Daoy (cell line): ENCODE measurements at places on chromosomes 11 and 22.
A peak's percentile ranks its signal among the peaks of the same experiment; 100 is the strongest.

GRCh38 chr11:69429716-69430491 lies 51.6 kb upstream of the LINC01488 start:
- no peak for DNase-seq

- no peak for DNase-seq
Observed at GRCh38 chr11:122786896-122787295, 51.4 kb upstream of the CRTAM start.

DNA sequence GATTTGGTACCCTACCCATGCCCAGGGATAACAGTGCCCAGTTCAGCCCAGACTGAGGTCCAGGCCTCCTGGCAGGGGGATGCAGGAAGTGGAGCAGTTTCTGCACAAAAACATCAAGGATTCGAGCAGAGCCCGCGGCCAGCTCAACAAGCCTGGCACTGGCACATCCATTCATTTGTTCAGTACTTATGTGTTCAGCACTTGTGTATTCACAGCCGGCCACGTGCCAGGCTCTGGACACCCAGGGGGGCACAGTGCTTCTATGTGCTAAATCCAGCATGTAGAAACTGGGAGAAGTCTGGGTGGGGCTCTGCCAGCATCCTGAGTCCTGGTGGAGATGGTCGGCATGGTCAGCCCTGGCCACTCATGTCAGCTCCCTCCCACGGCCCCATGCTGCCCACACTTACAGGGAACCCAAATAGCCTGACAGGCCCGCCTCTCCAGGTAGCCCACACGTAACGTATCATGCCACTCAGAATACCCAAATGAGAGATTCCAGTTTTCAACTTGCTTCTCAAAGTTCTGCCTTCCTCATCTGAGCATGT lies 28.5 kb downstream of the LINC01488 start:
- no peak for DNase-seq

- no peak for DNase-seq
Observed at GRCh38 chr22:28239941-28240340, 320.9 kb upstream of the PITPNB start.

GRCh38 chr22:23841292-23841691 lies 2.5 kb upstream of the DERL3 start:
- DNase-seq, result no peak

DNA sequence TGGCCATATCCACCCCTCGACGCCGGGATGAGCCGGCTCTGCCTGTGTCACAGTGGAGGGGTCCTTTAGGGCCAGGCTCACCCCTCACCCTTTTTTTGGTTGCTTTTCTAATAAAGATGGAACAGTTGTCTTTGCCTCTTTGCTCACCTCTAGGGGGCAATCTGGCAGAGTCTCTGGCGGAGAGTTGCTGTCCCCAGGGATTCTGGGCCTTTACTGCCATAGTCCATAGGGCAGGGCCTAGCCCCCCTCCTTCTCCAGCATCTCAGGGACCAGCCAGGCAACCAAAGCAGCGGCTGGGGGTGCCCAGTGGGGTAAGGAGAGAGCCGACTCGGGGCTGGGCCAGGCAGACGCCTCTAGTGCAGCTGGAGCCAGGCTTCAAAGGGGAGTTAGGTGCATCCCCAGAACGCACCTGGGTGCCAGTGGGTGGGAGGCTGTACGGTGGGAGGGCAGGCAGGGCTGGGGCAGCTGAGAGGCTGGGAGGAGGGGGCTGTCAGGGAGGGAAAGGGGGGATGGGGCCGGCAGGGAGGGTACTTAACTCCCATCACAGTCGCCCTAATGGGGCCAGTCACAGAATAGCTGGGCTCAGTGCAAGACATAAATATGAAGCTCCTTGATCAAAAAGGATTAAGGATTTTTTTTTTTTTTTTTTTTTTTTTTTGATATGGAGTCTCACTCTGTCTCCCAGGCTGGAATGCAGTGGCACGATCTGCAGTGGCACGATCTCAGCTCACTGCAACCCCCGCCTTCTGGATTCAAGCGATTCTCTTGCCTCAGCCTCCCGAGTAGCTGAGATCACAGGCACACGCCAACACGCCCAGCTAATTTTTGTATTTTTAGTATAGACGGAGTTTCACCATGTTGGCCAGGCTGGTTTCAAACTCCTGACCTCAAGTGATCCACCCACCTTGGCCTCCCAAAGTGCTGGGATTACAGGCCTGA lies 2.5 kb upstream of the SUSD2 start:
- no peak for DNase-seq

DNA sequence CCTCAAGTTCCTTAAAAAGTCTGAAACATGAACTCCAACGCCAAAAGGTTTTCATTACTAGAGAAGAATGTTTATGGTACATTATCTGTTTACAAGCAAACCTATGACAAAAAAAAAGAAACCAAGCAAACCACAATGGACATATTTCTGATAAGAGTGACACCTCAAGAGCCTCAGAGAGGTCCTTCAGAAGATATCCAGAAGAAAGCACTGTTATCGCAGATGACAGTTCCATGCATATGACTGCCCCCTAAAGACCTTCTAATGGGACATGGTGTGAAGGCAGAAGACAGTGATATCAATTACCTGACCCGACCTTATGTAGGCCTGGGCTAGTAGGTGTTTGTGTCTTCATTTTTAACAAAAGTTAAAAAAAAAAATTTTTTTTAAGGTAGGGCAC lies 3.1 kb downstream of the HDHD5 start:
- DNase-seq, result no peak

DNA sequence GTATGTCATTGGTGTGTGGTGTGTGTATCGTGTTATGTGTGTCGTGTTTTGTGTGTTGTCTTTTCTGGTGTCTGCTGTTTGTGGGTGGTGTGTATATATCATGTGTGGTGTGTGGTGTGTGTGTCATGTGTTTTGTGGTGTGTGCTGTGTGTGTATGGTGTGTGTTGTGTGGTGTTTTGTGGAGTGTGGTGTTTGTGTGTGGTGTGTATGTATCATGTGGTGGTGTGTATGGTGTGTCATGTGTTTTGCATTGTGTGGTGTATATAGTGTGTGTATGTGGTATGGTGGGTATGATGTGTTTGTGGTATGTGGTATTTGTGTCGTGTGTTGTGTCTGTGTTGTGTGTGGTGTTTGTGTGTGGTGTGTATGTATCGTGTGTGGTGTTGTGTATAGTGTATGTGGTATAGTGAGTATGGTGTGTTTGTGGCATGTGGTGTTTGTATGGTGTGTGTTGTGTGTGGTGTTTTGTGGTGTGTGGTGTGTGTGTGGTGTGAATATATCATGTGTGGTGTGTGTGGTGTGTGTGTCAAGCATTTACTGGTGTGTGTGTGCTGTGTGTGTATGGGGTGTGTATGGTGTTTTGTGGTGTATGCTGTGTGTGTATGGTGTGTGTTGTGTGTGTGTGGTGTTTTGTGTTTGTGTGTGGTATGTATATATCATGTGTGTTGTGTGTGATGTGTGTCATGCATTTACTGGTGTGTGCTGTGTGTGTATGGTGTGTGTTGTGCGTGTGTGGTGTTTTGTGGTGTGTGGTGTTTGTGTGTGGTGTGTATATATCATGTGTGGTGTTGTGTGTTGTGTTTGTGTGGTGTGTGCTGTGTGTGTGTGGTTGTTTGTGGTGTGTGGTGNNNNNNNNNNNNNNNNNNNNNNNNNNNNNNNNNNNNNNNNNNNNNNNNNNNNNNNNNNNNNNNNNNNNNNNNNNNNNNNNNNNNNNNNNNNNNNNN lies 12.7 kb downstream of the PIM3 start:
- DNase-seq, result peak; percentile 12

DNA sequence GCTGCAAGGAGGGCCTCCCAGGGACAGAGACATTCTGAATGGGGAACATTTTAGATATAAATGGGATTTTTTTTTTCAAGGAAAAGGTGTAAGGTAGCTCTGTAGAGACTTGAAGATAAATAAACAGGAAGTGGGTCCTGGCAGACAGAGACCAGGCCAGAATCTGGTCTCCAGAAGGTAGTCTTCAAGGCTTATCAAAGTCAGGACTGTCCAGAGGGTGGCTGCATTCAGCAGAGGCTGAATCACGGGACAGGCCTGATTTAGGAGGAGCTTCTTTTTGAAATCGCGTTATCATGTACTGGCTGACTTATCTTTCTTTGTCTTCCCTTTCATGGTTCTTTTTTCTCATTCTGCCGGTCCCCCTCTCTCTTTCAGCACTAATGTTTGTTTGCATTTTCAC lies 542.9 kb downstream of the NTM start:
- no peak for DNase-seq

DNA sequence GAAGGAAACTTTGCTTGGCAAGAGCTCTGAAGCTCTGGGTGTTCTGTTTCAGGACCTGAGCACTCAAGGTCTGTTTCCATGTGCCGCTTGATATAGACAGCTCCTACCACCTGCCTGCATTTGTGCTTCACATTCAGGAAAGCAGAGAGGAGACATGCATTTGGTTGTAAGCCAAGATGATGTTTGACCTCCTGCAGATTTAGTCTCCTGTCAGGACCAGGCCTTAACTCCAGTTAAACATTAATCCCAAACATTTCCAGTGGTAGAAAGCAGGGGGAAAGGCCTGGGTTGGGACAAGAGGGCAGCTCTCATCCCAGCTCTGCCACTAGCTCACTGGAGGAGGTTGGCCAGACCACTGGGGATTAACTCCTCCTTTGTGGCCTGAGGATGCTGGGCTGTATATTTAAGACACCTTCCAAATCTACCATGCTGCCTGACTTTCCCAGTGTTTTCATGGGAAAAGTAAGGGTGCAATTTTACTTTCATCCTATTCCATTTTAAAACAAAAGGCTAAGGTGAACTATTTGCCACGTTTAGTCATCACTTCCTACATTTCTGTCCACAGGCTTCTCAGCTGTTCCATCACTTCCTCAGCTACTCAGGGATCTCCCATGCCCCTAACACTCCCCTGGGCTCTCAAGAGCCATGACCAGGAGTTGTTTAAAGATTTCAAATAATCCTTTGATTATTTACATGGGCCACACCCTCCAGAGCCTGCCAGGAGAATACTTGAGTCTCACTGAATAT lies 80.9 kb downstream of the INSC start:
- no peak for DNase-seq

DNA sequence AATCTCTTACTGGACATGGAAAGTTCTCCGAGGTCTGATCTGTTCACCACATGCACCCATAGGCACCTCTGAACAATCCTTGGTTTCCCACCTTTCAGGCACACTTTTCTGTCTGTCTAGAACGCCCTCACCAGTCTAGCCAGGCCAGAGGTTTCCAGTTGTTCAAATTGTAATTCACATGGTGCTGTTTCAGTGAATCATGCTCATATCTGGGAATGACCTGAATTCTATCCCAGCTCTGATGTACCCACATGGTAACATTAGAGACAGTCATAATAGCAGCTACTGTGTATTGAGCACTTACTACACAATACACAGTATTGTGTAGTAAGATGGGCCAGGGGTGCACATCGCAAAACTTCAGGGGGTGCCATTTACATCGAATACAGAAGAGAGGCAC lies 138.2 kb downstream of the COMMD9 start:
- DNase-seq, result peak; percentile 51

- DNase-seq, result peak; percentile 46
Observed at GRCh38 chr11:95364324-95365295, 133.6 kb upstream of the SESN3 start.

DNA sequence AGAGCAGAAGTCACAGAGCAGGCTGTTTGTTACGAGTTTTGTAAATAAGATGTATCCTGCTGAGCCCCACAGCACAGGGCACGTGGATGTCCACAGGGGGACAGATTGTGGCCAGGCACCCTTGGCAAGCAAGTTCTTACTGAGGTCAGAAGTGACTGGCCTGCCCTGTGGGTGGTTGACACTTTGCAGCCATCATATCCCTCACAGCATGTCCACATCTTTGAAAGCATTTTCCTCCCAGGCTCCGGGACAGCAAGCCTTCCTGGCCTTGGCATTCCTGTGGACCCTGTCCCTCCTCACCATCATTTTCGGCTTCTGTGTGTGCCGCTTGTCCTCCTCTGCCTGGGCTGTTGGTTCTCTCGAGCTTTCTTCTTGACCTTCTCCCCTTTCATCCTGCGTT lies 189.5 kb downstream of the TBC1D22A start:
- DNase-seq, result no peak

- peak; percentile 98 for DNase-seq
Observed at GRCh38 chr22:36329254-36330078, 58.3 kb downstream of the MYH9 start.

DNA sequence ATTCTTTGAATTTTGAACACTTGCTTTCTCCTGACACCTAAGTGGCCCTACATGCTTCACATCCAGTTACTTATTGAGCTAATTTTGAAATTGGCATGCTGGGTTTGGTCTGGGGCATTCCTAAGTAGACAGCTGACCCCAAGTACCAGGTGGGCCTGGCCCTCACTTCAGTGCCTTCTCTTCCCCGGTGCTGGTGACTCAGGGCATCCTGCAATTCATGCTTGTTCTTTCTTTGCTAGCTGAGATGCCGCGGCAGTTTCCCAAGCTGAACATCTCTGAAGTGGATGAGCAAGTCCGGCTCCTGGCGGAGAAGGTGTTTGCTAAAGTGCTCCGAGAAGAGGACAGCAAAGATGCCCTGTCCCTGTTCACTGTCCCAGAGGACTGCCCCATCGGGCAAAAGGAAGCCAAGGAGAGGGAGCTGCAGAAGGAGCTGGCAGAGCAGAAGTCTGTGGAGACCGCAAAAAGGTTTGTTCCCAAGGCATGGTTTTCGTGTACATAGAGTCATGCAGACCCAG lies 6.3 kb downstream of the AMPD3 start:
- no peak for DNase-seq

GRCh38 chr22:50303848-50304527 lies 3.5 kb downstream of the PLXNB2 start:
- peak; percentile 30 for DNase-seq

- DNase-seq, result peak; percentile 27
Observed at GRCh38 chr11:1447845-1448825, 38.4 kb downstream of the MOB2 start.

GRCh38 chr11:69305885-69306540 lies 12.1 kb downstream of the MYEOV start:
- DNase-seq, result no peak

DNA sequence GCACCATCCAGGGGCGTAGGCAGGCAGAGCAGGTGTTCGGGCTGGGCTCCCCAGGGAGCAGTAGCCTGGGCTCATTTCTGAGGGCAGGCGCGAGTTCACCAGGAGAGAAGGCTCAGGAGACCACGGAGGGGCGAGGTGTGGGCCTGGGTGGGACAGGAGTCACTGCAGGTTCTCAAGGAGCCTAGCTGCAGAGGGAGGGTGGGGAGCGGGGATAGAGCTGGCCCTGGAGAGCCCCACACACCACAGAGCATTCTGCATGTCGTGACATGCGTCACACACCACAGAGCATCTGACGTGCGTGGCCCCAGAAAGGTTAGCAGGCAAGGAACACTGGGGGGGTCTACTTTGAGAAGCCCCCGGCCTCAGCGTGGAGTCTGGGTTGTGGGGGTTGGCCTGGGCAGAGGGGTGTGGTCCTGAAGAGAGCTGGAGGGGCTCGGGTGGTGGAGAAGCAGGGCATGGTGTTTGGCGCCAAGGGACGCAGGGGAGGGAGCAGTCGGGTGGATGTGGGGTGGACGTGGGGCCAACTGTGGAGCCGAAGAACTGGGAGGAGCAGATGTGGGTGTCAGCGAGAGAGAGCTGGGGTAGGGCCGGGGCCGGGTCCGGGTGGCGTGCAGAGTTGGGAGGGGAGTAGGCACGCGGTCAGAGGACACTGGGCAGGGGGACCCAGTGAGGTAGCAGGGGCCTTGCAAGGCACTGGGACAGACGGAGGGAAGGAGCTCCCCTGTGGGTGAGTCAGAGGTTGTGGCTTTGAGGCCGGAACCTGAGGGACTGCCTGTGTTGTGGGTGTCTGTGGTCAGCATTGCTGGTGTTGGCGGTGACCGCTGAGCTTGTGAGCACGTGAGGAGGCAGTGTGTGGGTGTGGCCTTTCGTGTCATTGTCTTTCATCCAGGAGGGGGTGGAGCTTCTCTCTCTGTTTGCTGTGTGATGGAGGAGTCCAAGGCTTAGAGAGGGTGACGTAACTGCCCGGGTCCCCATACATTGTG lies 25.5 kb downstream of the CTTN start:
- DNase-seq, result peak; percentile 88

- no peak for DNase-seq
Observed at GRCh38 chr22:48613566-48614200, 1214.0 kb downstream of the BRD1 start.

GRCh38 chr11:83827940-83828554 lies 541.9 kb upstream of the CCDC90B start:
- DNase-seq, result peak; percentile 9
